T-helper 2 cell treated with Interferon-gamma antibody and Interleukin-4, amounts not matched to agents 5 μg/mL and 100 μg/mL, for 36 hours (primary cell): ENCODE measurements at places on chromosomes 6 and 20.
A peak's percentile ranks its signal among the peaks of the same experiment; 100 is the strongest.

- H3K27me3 ChIP-seq: no peaks in the 10 kb centered on the region
- no peaks in the 10 kb centered on the region for H3K4me1 ChIP-seq
Observed at GRCh38 chr6:121205569-121205968, 128.7 kb downstream of the TBC1D32 start.

DNA sequence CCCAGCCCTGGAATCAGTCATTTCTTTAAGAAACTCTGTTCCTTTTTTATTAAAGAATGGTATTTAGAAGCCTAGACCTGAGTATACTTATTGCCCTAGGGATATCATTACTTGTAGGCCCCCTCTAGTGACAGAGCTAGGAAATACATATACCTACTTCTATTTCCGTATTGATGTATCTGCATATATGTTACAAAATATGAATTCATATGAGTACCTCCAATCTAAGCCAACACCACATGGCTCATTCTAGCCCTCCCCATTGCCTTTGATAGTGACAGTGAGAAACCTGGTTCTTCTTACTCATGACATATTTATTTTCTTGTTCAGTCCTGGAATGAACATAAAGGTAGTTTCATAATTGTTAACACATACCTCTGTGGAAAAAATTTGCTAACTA is 137.2 kb downstream of the FARS2 start:
- H3K4me1 ChIP-seq: no peaks in the 10 kb centered on the region
- no peaks in the 10 kb centered on the region for H3K36me3 ChIP-seq
- peak; percentile 17 for DNase-seq
- H3K27me3 ChIP-seq: peaks cover 5% of the 10 kb centered on the region
- H3K27ac ChIP-seq: no peak overlapping the region
- no peak overlapping the region for H3K4me3 ChIP-seq

DNA sequence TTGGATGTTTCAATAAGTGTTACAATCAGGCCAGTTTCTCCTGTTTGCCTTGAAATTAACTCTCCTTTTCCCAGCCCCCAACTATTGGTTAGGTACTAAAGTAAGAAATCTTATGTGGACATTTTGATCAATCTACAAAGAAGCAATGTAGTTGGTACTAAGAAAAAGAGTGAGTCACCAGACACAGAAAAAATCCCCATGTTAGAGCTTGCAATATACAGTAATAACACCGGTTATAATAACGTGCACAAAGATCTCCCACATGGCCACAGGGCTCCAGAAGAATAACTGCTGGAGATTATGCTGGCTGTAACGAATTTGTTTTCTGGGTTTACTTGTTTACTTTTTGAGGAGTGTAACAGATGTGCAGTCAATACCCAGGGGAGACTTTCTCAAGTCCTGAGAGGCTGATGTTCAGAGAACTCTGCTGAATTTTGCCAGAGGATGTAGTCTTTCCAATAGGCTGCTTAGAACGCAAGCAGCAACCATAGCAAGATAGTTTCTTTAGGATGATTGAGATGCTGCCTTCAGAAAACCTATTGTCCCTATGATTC is 166.2 kb upstream of the SPACA1 start:
- H3K4me1 ChIP-seq: no peaks in the 10 kb centered on the region
- no peak overlapping the region for H3K27ac ChIP-seq
- H3K27me3 ChIP-seq: peaks cover 25% of the 10 kb centered on the region
- DNase-seq: no peak
- H3K4me3 ChIP-seq: no peak overlapping the region

- H3K36me3 ChIP-seq: peaks cover 7% of the 10 kb centered on the region
- H3K4me1 ChIP-seq: peaks cover 6% of the 10 kb centered on the region
- H3K27ac ChIP-seq: no peak overlapping the region
Observed at GRCh38 chr20:5797843-5798462, 47.8 kb downstream of the SHLD1 start.

DNA sequence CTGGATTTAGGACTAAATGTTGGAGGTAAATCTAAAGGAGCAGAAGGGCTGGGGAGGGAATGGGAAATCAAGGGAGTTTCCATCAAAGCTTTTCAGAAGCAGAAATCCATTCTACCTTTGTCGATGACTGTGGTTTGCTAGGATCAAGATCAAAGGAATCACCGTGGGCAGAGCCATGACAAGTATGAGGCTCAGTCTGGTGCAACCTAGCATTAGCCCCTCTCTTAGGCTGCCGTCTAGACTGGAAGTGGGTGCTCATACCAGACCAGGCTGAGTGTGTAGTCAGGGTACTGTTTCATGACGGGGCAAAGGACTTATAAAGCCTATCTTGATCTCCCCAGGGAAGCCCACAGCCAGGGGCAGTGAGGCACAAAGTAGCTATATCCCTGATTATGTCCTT is 120.5 kb downstream of the BMP2 start:
- H3K36me3 ChIP-seq: no peaks in the 10 kb centered on the region
- H3K4me3 ChIP-seq: no peak overlapping the region
- no peak for DNase-seq
- no peaks in the 10 kb centered on the region for H3K4me1 ChIP-seq
- no peak overlapping the region for H3K27ac ChIP-seq
- no peaks in the 10 kb centered on the region for H3K27me3 ChIP-seq
